Activated naive CD4-positive, alpha-beta T cell treated with anti-CD3 and anti-CD28 coated beads, Interleukin-2, amount 10 ng/mL, durations not matched to agents 7 days and 5 days (primary cell): ENCODE measurements at places on chromosomes 2 and 18.

DNA sequence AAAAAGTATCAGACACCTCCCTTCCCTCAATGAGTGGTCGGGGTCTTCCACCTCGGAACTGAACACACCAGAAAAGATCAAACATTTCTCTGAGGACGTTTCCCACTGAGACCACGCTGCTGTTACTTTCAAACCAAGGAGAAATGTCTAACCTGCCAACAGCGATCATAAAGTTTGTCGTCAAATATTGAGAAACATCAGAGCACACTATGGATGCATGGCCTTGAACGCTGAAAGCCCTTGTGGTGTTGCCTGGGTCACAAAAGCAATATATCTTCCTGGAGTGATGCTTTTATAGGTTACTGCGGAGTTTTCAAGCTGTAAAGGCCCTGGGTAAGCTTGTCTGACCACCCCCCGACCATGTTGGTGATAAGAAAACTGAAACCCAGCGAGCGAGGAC is 70.2 kb upstream of the ID2 start:
- DNase-seq, result no peak

- no peak for DNase-seq
Observed at GRCh38 chr2:66437691-66438497, 3.0 kb downstream of the MEIS1 start.

GRCh38 chr2:168189835-168190569 is 57.4 kb downstream of the STK39 start:
- no peak for DNase-seq

GRCh38 chr18:400456-400855 is 100.0 kb downstream of the COLEC12 start:
- DNase-seq, result no peak

DNA sequence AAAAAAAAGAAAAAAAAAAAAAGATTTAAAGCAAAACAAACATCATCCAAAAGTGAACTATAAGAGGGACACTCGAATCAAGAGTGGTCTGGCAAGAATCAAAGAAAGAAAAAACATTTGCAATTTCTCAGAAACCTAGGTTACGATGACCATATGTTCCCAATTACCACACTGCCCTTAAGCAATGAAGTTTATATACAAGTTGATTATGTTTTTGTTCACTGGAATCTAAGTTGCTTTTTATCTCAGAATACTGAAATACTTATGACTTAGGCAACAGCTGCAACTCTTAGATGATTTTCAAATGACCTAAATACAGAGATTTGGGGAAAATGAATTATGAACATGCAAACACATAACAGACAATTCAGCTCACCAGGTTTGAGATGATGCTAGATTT is 597.1 kb upstream of the CHAC2 start:
- no peak for DNase-seq

- DNase-seq, result no peak
Observed at GRCh38 chr2:165524720-165525119, 55.2 kb downstream of the CSRNP3 start.

GRCh38 chr2:140627136-140627535 is 1503.7 kb downstream of the LRP1B start:
- no peak for DNase-seq

- no peak for DNase-seq
Observed at GRCh38 chr2:10490806-10491291, 42.7 kb upstream of the ODC1 start.

DNA sequence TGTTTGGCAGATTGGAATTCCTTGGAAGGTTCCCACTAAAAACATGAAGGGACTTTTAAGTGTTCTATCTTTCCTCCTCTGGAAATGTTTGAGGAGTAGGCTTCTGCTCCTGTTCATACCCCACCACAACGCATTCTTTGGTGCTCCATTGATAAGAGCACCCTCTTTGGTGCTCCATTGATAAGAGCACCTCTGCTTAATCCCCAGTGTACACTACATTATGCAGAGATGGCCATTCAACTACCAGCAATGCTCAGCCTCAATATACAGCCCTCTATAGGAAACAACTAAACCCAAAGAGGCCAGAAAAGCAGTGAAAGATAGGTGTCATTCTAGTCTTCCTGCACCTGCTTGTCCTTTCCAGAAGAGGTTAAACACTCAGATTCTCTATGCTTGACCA is 1.8 kb upstream of the CHAC2 start:
- DNase-seq, result no peak
